ENCODE measurements at places on chromosomes 16 and 17. TPM values are rescaled to one million over a fixed set of nuclear protein-coding genes. Genes with fewer than 3 reads are reported as not detected.

Gene FOXN1
- total RNA-seq, result not detected

Gene HS3ST3B1
- 12.1 TPM for total RNA-seq

Gene MT1X
- 154 TPM for total RNA-seq

Gene MT1G
- 1.5 TPM for total RNA-seq

Gene LRRC37A
- 3.1 TPM for total RNA-seq

Gene KRT33B
- under 0.01 TPM for total RNA-seq

Gene SOST
- 20.0 TPM for total RNA-seq

Gene CSH1
- total RNA-seq, result not detected

Gene FBXW10
- total RNA-seq, result 0.28 TPM

Gene CD300E
- total RNA-seq, result not detected

Gene NUDT21
- total RNA-seq, result 92.6 TPM

Gene DPEP2
- total RNA-seq, result under 0.01 TPM

Gene LCAT
- total RNA-seq, result 8.5 TPM

Gene OR1A1
- not detected for total RNA-seq

Gene IL17C
- total RNA-seq, result not detected

Gene GUCY2D
- total RNA-seq, result not detected

Gene DNAH17
- 0.28 TPM for total RNA-seq

Gene CCDC154
- 1.4 TPM for total RNA-seq

Gene CTRB2
- total RNA-seq, result not detected

All from regular cardiac myocyte (primary cell).